NCI-H1417 treated with DMSO at 0.1 percent for 48 hours (cell line): ENCODE measurements at places on chromosomes 4 and X.

DNA sequence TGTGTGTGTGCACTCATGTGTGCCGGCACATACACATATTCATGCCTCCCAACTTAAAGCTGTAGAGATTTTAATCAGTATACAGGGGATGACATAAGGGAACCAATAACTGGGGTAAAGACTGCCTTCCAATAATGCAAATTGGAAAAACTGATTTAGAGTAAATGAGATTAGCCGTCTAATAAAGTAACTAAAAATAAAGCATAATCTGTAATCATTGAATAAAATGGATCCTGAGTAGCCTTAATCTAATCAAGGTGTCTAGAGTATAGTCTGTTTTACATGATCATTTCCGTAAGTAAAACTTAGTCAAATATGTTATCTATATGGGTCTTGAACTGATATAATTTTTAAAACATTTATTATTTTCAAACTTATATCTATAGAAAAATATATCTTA, 925.8 kb downstream of the FSTL5 start:
- no peak for DNase-seq

GRCh38 chrX:19889582-19890342, 2.4 kb upstream of the SH3KBP1 start:
- no peak for DNase-seq

DNA sequence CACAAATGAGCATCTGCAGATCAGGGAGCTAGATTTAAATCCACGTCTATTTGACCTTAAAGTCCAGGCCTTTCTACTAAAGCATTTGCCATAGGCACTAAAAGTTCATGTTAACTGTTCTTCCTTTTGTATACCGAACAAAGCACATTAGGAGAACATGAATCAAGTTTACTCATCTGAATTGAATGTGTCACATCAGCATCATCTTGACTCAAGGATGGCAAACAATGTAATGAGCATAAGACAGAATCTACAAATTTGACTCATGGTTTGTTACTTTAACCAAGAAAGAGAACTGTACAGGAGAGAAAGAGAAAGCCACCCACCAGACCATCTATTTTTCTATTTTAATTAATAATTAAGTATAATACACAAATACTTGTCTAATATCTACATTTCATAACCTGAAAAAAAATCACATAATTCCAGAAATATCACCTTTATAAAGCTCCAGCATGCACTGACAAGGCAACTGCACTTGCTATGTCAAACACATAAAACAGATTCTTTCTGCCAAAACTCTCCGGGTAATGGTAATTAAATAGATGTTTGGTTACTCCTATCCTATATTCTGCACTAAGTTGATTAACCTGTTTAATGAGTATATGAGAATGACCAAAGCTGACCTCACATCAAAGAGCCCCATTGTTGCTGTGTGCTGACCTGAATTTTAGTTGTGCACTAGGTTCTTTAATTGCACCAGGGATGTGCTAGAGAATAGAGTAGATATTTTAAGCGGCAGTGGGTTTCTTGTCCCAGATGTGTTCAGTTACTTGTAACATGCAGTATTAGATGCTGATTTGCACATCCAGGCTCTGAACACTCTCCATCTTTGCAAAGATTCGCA, 42.5 kb upstream of the LEF1 start:
- DNase-seq = no peak

DNA sequence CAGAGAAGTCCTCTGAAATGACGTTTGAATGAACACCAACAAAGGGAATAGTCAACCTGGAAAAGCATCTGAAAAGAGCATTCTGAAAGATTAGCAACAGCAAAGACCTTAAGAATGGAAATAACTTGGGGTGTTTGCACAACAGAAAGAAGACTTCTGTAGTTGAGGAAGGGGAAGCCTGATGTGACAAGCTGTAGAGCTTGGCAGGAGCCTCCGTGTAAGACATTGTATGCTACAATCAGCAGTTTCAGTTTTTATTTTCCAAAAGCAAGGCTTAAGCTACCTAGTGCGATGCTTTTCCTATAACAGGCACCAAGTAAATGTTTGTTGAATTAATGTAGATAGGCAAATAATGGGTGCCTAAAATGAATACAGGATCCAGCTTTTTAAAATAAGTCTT, 484.0 kb downstream of the SPRY1 start:
- DNase-seq = no peak

- DNase-seq = no peak
Measured at GRCh38 chrX:130696542-130696941, 206.5 kb downstream of the ENOX2 start.

GRCh38 chrX:17500145-17500579, 125.2 kb downstream of the NHS start:
- DNase-seq = no peak

DNA sequence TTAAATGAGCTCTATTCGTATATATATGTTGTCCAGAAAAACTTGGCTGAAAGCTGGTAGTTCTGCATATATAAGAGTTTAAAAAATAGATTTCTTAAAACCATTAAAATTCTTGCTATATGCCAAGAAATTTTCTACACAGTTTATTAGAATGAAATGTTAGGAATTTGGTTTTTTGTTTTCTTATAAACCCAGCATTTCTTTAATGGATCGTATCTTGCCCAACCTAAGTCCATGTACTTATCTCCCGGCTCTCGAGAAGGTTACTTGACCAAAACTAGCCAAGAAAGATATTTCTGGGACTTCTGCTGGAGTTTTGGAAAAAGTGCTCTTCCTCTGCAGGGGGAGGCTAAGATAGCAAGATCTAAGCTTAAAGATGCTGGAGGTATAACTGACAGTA, 4.7 kb upstream of the ASB5 start:
- DNase-seq = no peak

DNA sequence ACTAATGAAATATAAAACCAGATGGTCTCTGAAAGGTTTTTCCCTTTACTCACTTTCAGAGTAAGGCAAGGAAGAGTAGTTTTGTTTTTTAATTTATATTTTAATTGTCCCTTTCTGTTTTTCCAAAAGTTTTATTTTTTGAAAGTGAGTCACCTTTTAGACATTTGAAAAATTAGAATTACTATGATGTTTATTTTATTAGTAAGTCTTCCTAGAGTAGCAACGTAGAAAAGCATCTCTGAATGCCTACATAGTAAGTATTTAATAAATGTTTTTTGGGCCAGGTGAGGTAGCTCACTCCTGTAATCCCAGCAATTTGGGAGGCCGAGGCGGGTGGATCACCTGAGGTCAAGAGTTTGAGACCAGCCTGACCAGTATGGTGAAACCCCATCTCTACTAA, 51.1 kb downstream of the TET2 start:
- no peak for DNase-seq

DNA sequence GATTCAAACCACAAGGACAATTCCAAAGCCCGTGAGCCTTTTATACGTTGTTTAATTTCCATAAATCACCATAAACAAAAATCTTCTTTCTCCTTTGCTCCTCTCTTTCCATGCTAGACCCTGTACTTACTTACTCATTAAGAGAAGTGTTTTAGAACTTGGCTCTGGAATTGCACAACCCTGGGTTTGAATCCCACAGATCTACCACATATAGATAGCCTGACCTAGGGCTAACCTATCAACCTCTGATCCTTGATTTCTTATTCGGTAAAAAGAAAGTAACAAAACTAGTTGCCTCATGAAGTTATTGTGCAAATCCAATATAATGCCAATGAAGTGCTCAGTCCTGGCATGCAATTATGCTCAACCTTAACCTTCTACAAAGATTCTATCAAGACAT, 68.8 kb downstream of the ZAR1 start:
- DNase-seq = no peak

- DNase-seq = no peak
Measured at GRCh38 chrX:40300286-40300890, 202.6 kb upstream of the BCOR start.

- no peak for DNase-seq
Measured at GRCh38 chrX:10017872-10018271, 50.7 kb downstream of the CLDN34 start.

GRCh38 chr4:36026348-36026880, 217.9 kb downstream of the ARAP2 start:
- DNase-seq = no peak

DNA sequence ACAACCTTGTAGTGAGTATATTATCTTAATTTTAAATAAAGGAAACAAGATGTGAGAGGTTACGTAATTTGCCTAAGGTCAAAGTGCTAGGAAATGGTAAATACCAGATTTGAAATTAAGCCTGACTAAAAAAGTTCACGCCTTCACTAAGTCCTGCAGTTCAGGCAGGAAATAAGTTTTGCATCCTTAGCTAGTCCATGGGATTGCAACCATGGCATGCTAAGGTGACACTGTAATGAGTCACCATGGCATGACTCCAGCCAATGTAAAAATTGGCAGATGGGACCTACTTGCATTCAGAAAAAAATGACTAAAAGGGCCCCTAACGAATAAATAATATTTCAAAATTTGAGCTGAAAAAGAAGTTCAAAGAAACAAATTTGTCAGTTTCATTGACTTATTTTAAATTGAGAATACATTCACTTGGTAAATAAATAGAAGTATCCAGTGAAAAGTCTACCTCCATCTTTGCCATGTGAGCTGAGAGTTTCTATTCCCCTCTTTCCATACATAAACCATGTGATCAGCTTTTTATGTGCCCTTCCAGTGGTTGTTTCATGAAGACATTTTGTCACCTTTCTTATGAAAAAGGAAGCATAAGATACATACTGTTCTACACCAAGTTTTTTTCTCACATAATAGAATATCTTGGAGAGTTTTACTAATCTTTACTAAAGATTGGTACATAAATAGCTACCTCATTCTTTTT, 72.4 kb downstream of the ANKRD50 start:
- no peak for DNase-seq

- no peak for DNase-seq
Measured at GRCh38 chr4:159266981-159267868, 164.3 kb downstream of the RAPGEF2 start.

GRCh38 chr4:53563824-53564223, 27.5 kb downstream of the LNX1 start:
- DNase-seq = no peak

- DNase-seq = no peak
Measured at GRCh38 chrX:39752815-39753214, 344.9 kb downstream of the BCOR start.

DNA sequence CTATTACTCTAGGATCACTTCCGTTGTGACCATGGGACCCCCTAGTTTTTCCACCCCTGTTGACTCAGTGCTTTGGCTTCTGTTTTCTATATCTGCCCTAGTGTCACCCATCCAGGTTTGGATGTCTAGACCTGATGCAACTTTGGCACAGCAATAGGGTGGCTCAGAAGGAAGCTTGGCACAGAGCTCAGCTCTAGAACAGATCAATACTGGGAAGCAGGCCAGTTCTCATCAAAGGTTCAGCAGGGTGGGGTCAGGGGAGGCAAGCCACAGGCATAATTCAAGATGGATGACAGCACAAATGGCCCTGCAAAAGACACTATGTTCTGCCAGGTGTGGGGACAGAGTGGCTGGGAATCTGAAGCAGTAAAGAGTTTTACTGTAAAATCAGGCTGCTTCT, 74.2 kb upstream of the EGFL6 start:
- no peak for DNase-seq

GRCh38 chrX:46184749-46185148, 360.5 kb downstream of the ZNF674 start:
- no peak for DNase-seq

GRCh38 chr4:53431052-53431451, 53.6 kb downstream of the FIP1L1 start:
- DNase-seq = no peak

- DNase-seq = no peak
Measured at GRCh38 chr4:108612365-108612764, 8.0 kb upstream of the RPL34 start.
